ENCODE measurements at places on chromosomes 5 and 9. TPM values are rescaled to one million over a fixed set of nuclear protein-coding genes. Genes with fewer than 3 reads are reported as not detected.

The CMYA5 gene
- 2.0 TPM for total RNA-seq

The AQP3 gene
- 3.4 TPM for total RNA-seq

The LCN9 gene
- total RNA-seq = not detected

The ZBTB34 gene
- 14.3 TPM for total RNA-seq

The GADD45G gene
- total RNA-seq = 51.4 TPM

The PCDHB12 gene
- under 0.01 TPM for total RNA-seq
